ENCODE measurements at places on chromosomes 1 and 21.

- no peaks in the 10 kb centered on the region for H3K4me1 ChIP-seq
- no peak overlapping the region for H3K27ac ChIP-seq
- no peaks in the 10 kb centered on the region for H3K27me3 ChIP-seq
- H3K4me3 ChIP-seq, result no peak overlapping the region
- DNase-seq, result no peak
These were observed 71.8 kb downstream of the RUNX1 start for GRCh38 chr21:34977333-34977732.

DNA sequence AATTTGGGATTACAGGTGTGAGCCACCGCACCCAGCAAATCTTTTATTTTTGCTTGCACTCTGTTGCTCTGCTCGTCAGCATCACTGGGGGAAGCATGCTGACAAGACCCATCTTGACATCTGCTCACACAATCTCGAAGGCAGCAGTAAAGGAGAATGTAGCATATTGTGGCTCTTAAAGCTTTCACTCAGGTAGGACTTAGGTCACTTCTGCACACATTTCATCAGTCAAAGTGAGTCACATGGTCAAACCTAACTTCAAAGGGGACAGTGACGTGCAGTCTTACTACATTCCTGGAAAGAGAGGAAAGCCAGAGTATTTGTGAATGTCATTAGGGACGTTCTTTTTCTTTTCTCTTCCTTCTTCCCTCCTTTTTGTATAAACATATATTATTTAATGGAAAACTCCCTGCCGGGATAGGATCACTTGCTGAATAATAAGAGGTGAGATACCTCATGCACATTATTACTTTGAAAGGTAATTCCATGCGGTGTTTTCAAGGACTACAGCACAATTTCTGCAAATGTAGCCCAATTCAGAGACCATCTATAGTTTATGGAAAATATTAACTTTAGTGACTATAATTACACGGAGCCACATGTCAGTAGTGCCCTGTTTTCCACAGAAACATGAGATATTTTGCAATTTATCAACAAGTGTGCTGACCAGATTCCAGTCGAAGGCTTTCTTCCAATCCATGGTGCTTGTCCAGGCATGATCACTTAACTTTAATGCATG, 19.3 kb upstream of the ACBD6 start:
- no peaks in the 10 kb centered on the region for H3K27me3 ChIP-seq
- no peak overlapping the region for H3K4me3 ChIP-seq
- H3K36me3 ChIP-seq, result no peaks in the 10 kb centered on the region
- DNase-seq, result peak; percentile 24

GRCh38 chr1:30376054-30376697, 347.2 kb downstream of the MATN1 start:
- H3K36me3 ChIP-seq, result no peaks in the 10 kb centered on the region
- no peak for DNase-seq
- H3K27ac ChIP-seq, result no peak overlapping the region
- H3K4me1 ChIP-seq, result peaks cover 5% of the 10 kb centered on the region
- no peaks in the 10 kb centered on the region for H3K27me3 ChIP-seq

DNA sequence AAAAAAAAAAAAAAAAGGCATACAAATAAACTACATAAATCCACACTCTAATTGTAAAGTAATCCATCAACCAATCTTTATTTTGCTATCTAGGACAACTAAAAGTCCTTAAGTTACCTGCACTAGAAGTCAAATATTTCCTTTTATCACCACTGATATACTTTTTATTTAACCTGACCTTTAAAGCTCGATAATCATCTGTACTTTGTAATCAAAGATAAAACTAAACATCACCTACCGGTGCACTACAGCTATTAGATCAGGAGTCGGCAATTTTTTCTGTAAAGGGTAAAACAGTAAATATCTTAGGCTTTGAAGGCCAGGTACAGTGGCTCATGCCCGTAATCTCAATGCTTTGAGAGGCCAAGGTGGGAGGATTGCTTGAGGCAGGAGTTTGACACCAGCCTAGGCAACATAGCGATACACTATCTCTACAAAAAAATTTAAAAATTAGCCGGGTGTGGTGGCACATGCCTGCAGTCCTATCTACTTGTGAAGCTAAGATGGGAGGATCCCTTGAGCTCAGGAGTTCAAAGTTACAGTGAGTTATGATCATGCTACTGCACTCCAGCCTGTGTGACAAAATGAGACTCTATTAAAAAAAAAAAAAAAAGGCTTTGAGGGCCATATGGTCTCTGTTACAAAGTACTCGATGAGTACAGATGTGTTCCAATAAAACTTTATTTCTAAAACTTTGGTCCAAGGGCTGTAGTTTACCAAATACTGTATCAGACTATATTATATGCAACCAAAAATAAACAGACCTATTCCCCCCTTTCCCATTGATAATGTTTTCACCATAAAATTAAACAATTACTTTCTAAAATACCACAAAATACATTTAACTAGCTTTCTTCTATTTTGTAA, 47.1 kb downstream of the TESK2 start:
- no peak for DNase-seq
- no peak overlapping the region for H3K4me3 ChIP-seq
- H3K4me1 ChIP-seq, result peaks cover 6% of the 10 kb centered on the region

DNA sequence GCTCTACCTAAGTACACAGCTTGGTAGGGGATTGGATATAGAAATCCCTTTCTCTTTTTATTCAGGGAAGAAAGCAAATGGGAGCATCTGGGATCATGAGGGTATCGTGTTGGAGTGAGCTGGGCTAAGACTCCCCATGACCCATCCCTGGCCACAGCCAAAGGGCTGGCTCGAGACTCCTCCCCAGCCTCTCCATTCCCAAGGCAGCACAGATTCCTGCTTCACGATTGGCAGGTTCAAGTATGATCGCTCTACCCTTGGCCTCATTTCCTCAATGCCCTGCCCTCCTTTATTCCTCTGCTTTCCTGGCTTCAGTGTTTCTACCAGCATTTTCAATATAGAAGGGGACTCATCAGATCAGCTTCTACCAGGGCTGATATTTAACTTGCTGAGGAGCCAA, 89.7 kb downstream of the ATP1A1 start:
- no peaks in the 10 kb centered on the region for H3K36me3 ChIP-seq
- H3K27ac ChIP-seq, result no peak overlapping the region
- H3K27me3 ChIP-seq, result no peaks in the 10 kb centered on the region
- no peak for DNase-seq
- no peak overlapping the region for H3K4me3 ChIP-seq
- peaks cover 26% of the 10 kb centered on the region for H3K4me1 ChIP-seq

GRCh38 chr1:161206411-161207140, 4.4 kb downstream of the NDUFS2 start:
- no peaks in the 10 kb centered on the region for H3K27me3 ChIP-seq
- peaks cover 23% of the 10 kb centered on the region for H3K4me1 ChIP-seq
- no peak overlapping the region for H3K4me3 ChIP-seq

DNA sequence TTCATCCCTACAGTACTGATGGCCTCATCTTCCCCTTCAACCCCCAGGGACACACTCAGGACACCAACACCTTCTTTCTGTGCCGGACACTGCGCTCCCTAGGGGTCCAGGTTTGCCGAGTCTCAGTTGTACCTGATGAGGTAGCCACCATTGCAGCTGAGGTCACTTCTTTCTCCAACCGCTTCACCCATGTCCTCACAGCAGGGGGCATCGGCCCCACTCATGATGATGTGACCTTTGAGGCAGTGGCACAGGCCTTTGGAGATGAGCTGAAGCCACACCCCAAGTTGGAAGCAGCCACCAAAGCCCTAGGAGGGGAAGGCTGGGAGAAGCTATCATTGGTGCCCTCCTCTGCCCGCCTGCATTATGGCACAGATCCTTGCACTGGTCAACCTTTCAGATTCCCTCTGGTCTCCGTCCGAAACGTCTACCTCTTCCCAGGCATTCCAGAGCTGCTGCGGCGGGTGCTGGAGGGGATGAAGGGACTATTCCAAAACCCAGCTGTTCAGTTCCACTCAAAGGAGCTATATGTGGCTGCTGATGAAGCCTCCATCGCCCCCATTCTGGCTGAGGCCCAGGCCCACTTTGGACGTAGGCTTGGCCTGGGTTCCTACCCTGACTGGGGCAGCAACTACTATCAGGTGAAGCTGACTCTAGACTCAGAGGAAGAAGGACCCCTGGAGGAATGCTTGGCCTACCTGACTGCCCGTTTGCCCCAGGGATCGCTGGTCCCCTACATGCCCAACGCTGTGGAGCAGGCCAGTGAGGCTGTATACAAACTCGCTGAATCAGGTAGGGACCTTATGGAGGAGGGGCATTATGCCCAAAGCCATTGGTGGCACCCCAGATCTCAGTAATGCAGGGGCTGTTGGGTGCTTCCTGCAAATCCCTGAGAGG, 5.1 kb upstream of the LENEP start:
- no peak overlapping the region for H3K27ac ChIP-seq
- no peak for DNase-seq
- no peaks in the 10 kb centered on the region for H3K36me3 ChIP-seq
- no peak overlapping the region for H3K4me3 ChIP-seq
- H3K27me3 ChIP-seq, result no peaks in the 10 kb centered on the region

DNA sequence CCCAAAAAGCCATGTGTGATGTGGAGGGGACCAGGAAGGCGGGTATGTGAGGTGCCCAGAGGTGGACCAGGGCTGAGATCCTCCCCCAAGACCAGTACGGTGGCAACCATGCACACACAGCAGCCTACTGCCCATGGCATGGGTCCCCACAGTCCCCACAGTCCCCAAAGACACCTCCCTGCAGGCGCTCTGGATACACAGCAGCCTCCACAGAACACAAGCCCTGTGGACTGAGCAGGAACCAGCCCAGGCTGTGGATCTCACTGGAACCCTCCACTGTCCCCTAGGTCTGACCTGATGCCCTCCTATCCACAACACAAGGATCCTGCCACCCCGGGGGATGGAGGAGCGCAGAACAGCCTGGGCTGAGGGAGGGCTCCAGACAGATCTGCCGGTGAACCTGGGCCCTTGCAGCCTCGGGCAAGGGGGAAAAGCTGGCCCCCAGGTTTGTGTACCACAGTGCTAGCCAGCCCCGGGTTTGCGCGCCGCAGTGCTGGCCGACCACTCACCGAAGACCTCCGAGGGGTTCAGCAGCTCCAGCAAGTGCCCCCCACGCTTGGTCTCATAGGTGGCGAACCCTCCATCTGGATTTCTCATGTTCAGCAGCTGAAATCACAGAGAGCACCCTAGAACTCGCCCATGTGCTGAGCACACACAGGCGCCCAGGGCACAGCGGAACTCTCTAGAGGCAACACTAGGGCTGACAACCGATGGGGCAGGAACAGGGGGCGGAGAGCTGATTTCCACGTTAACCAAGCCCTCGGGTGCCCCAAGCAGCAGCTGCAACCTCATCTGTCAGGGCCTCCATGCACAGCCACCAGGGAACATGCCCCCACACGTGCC, 22.1 kb upstream of the SPATC1L start:
- H3K27ac ChIP-seq, result no peak overlapping the region
- H3K4me1 ChIP-seq, result no peaks in the 10 kb centered on the region
- DNase-seq, result no peak
- H3K27me3 ChIP-seq, result no peaks in the 10 kb centered on the region

DNA sequence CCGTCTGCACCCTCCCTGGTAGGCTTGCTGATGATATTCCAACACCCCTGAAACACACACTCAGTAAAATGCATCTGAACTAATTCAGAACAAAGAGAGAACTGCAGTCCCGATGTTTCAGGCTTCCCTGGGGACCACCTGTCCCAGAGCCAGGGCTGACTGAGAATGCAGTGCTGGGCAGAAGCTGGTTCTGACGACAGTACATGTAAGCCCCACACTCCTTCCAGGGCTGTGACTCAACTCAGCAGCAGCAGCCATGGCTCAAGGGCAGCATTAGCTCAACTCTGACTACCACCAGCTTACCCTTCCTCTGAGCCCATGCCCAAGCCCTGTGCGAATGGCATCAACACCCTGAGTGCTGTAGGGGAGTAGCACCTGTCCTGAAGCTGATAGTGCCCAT, 56.4 kb upstream of the SIPA1L2 start:
- DNase-seq, result no peak
- H3K27me3 ChIP-seq, result no peaks in the 10 kb centered on the region
- H3K36me3 ChIP-seq, result no peaks in the 10 kb centered on the region
- H3K4me1 ChIP-seq, result peaks cover 9% of the 10 kb centered on the region
- no peak overlapping the region for H3K27ac ChIP-seq

DNA sequence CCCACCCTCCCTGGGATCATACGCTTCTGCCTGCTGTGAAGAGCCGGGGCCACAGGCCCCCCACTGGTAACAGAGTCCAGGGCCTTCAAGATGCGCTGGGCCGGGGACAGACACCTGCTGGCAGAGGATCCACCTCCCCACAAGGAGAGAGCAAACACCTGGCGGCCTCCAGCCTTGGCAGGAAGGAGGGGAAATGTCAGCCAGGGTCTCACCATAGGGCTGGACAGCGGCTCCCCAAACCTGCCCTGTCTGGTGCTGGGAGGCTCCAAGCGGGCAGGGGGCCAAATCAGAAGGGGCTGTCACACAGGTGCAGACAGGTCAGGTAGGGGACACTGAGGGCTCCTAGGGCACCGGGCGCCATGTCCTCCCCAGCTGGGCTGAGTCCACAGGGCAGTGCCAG, 58.9 kb downstream of the KCNAB2 start:
- no peak for DNase-seq
- no peaks in the 10 kb centered on the region for H3K4me1 ChIP-seq
- no peak overlapping the region for H3K27ac ChIP-seq
- no peaks in the 10 kb centered on the region for H3K36me3 ChIP-seq

GRCh38 chr1:196002906-196003305, 605.3 kb downstream of the KCNT2 start:
- no peak for DNase-seq
- no peaks in the 10 kb centered on the region for H3K4me1 ChIP-seq
- no peaks in the 10 kb centered on the region for H3K27me3 ChIP-seq
- H3K4me3 ChIP-seq, result no peak overlapping the region

GRCh38 chr1:165633614-165634013, 2.6 kb downstream of the MGST3 start:
- H3K4me3 ChIP-seq, result no peak overlapping the region
- H3K36me3 ChIP-seq, result no peaks in the 10 kb centered on the region
- H3K27ac ChIP-seq, result no peak overlapping the region
- no peaks in the 10 kb centered on the region for H3K27me3 ChIP-seq

- H3K27ac ChIP-seq, result no peak overlapping the region
- H3K4me1 ChIP-seq, result peaks cover 4% of the 10 kb centered on the region
- H3K36me3 ChIP-seq, result no peaks in the 10 kb centered on the region
- no peak for DNase-seq
- H3K27me3 ChIP-seq, result no peaks in the 10 kb centered on the region
These were observed 63.6 kb upstream of the ERRFI1 start for GRCh38 chr1:8089535-8090228.

DNA sequence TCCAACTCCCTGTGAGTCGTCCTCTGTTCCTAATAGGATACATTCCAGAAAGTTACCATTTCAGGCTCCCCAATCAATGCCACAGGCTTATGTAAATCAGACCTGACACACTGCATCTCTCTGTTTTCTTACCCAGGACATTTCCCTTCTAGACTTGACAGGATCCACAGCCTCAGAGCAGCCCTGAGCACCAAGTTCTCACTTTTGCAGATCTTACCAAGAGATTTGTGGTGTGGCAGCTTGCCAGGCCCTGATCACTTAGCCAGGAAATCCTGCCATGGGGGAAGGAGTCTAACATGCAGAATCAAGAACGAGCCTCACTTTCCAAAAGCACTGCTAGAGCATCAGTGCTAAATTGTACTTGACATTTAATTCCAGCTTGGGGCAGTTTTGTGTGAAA, 202.9 kb downstream of the TBX15 start:
- H3K27me3 ChIP-seq, result no peaks in the 10 kb centered on the region
- DNase-seq, result peak; percentile 15
- H3K36me3 ChIP-seq, result no peaks in the 10 kb centered on the region
- no peaks in the 10 kb centered on the region for H3K4me1 ChIP-seq
- H3K27ac ChIP-seq, result no peak overlapping the region
- no peak overlapping the region for H3K4me3 ChIP-seq
